ENCODE measurements at places on chromosomes 6 and 20. TPM values are rescaled to one million over a fixed set of nuclear protein-coding genes. Genes with fewer than 3 reads are reported as not detected.

The RIPPLY2 gene
- total RNA-seq = not detected

The CTAGE9 gene
- not detected for total RNA-seq

The RSPO3 gene
- total RNA-seq = 13.9 TPM

The BPIFA1 gene
- not detected for total RNA-seq

DNA sequence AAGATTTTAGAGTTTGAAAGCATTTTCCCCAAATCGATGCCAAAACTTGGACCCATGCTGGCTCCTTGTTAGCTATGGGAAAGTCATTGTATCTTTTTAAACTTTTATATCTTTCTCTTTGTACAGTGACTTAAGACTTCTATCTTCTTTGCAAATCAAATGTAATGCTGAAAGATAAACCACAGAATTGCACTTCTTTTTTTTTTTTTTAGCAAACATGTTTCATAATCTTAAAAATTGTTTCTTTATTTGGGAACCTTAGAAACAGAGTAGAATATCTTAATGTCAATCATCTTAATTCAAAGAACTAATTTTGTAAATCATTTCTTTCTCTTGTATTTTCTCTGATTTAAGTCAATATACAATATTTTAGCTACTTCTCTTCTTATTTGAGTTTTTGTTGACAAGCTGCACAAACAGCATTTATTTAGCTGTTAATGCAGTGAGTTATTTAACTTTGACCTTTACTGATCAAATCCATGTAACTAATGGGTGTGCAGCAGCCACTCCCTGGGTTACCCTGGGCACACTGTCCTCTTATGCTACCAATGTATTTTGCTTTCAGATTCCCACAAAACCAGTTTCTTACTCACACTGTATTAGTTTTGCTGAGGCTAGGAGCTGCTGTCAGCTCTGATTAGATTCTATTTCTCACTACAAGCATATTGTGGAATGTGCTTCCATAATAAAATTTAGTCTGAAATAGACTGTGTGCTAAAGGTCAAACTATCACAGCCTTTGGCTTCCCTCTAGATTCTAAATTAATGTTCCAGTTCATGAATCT lies 279.6 kb downstream of the ADGB start:
- H3K4me3 ChIP-seq = no peak overlapping the region
- H3K27me3 ChIP-seq = no peaks in the 10 kb centered on the region
- no peaks in the 10 kb centered on the region for H3K36me3 ChIP-seq

DNA sequence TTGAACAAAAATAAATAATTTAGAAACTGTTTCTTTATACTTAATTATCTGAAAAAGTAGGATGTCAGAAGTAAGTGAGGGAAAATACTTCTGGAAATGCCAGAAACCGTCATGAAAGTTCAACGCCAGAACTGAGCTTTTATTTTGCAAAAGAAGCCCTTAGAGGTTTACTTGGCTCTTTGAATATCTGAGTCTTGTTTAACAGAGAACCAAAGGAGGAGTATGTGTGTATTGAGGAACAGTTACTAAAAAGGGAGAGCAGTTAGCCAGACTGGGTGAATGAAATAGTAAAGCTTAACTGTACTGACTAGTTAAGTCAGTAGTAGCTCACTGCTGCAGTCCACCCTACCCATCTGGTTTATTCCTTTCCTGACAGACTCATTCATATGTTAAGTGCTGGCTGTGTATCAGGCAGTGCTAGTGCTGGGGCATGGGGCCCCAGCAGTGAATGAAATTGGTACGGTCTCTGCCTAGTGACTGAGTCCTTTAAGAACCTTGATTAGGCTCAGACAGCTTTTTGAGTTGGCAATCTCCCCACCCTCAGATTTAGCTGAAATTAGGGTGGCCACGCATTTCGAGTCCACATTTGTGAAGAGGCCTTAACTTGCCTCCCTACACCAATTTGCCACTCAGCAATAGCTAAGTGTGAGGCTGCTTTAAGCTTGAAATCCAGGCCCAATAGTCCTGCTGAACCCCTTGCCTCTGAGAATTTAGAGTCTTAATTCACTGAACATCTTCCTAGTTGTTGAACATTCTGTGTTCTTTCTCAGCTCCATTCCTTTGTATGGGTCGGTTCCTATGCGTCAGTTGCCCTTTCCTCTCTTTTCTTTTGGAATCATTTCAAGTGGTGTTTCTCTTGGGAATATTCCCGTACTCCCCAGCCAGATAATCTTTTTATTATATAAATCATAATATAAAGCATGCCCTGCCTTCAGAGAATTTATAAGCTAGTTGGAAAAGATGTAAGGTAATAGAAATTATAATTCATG lies 20.2 kb downstream of the MAP3K4 start:
- no peaks in the 10 kb centered on the region for H3K36me3 ChIP-seq
- no peak overlapping the region for H3K4me3 ChIP-seq
- H3K4me1 ChIP-seq = peaks cover 27% of the 10 kb centered on the region

- H3K27ac ChIP-seq = no peak overlapping the region
- no peaks in the 10 kb centered on the region for H3K36me3 ChIP-seq
- H3K4me3 ChIP-seq = no peak overlapping the region
Measured at GRCh38 chr20:19003366-19004336, 190.1 kb downstream of the SCP2D1 start.

DNA sequence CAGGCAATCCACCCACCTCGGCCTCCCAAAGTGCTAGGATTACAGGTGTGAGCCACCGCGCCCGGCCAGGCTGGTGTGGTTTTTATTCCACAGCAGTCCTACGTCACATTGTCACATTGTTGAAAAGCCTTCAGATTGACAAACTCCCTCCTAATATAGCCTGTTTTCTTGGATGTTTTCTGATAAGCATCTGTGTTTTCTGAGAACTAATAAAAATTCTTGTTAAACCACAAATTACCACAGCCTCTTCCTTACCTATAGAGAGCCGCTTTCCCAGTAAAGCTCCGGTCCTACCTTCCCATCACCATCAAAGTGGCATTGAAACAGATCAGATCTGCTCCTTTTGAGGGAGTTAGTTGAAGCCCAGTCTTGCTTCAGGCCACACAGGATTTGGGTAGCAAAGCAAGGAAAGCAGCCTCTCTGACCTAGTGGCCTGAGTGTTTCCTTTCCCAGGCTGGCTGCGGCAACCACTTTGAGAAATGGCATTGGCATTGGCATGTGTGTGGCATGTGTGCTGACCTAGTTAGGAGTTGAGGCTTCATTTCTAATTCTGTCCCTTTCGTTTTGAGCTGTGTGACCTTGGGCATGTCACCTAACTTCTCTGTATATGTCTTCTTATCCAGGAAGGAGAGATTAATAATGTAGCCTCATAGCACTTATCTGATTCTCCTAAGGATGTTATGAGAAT lies 1.7 kb upstream of the PKIG start:
- DNase-seq = no peak
- H3K27me3 ChIP-seq = no peaks in the 10 kb centered on the region
- peaks cover 40% of the 10 kb centered on the region for H3K4me1 ChIP-seq
- no peaks in the 10 kb centered on the region for H3K36me3 ChIP-seq

DNA sequence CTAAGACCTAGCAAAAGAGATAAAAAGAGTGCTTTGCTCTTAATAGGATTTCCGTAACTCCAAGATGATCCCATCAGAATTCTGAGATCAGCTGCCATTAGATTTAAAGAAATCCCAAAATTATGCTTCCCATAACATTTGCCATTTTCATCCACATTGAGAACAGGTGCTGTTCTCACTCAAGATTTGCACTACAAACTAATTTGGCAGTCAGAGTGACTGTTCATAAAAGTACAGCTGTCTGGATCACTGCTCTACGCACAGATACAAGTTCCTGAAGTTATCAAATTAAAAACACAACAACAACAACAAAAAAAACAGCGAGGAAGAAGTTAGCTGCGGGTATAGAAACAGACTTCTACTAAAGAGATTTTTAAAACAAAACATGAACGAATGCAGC lies 58.1 kb downstream of the ASCC3 start:
- H3K4me3 ChIP-seq = no peak overlapping the region
- H3K27ac ChIP-seq = no peak overlapping the region
- H3K4me1 ChIP-seq = no peaks in the 10 kb centered on the region
- no peak for DNase-seq
- H3K36me3 ChIP-seq = no peaks in the 10 kb centered on the region

Measured in thyroid gland (tissue), 4 donors.